ENCODE measurements at places on chromosomes 5 and 9.

DNA sequence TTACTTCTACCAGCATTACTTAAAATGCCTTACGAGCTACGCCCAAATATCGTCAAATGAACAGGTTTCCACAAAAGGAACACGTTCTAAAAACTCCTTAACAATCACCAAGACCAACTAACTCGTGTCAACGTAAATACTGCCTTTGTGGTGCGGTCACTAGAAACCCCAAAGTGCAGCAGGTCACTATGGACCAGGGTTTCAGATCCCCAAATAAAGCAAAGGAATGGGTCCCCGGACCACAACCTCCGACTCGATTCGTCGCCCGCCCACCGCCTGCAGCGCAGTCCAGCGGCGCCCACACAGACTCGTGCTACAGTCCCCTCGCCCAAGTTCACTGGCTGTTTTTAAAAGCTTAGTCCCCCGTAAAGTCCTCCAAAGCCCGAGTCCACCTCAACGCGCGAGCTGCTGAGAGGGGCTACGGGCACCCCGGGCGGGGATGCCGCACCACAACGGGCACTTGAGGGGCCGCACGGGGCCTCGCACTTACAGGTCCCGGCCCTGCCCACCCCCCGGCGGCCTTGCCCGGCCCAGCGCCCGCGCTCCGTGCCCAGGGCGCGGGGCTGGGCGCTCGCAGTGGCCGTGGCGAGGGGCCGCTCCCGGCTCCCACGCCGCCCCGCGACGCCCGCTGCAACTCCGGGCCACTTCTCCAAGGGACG, 1.1 kb downstream of the NFIB start:
- no peak for DNase-seq

DNA sequence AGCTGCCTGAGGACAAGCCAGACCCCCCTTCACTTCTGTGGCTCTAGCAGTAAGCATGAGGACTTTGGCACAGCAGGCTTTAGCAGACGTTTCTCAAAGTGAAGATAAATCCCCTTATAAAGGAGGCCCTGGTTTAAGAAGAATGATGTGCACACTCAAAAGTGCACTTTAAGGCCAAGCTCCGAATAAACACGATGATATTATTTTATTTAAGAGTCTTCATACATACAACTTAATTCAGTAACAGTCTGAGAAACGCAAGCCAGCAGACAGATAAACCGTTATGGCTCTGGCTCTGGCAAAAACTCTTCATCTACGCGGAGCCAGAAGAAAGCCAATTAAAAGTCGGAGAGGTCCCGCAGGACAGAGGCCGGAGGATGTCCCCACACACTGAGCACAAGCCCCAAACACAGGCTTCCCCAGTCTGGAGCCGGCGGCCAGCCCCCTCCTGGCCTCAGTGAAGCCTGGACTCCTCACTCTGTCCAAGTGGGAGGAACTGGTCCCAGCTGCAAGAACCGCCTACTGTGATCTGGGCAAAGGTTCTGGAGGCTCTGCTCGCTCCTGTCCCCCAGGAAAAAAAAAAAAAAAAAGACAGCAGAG, 44.6 kb downstream of the ADAMTS2 start:
- DNase-seq = no peak

GRCh38 chr9:14277244-14277643, 36.7 kb downstream of the NFIB start:
- DNase-seq = no peak

- no peak for DNase-seq
These were observed 345.1 kb downstream of the SPATA31D1 start for GRCh38 chr9:82333671-82334070.

- DNase-seq = no peak
These were observed 57.5 kb upstream of the EPB41L4B start for GRCh38 chr9:109378316-109378715.

- DNase-seq = no peak
These were observed 87.5 kb downstream of the TRIM32 start for GRCh38 chr9:116774421-116775180.

GRCh38 chr9:127030814-127031740, 91.4 kb downstream of the ANGPTL2 start:
- DNase-seq = no peak

DNA sequence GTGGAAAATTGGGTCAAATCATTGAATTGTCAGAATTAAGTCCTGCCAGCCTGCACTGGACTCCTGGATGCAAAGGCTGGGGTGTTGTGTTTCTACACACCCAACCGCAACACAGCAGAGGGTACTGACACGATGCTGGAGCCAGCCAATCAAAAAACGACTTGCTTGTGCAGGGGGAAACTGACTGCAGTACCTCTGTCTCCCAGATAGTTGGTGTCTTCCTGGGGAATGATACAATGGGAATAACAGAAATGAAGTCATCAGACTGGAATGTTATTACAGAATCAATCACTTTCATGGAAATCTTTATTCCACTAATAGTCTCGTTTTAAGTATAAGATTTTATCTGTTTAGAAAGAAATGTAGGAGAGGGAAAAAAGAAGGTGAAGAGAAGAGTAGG, 330.3 kb downstream of the MLLT3 start:
- no peak for DNase-seq

DNA sequence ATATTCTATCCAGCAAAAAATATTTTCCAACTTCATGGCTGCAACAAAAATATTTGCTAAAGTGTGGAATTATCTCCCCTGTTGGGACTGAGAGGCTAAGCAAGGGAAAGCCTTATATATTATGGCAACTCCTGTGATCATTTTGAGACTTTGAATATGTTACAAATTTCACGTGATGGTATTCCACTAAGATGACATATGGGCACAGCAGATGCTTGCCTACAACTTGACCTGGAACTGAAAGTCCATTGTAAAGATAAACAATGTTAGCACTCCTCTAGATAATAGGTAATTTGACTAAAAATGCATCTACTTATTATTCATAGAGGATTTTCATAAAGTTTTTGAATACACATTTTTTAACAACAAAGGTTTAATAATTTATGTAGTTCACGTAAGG, 1141.5 kb upstream of the CDH6 start:
- DNase-seq = no peak

DNA sequence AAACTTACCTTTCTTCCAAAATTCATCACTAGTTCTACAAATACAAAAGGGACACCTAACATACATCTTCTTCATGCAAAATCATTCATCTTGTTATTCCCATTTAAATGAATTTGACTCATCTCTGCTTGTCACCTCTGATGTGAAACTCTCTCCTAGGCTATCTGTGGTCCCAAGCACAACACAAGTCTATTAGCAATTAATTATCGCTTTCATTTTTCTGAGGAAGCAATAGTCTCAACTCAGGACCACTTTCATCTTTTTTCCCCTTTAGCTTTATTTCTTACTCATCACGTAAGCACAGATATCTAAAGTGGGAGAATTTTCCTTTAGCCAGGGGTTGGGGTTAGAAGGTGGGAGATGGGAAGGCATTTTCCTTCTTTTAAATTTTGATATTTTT, 131.9 kb downstream of the ST8SIA4 start:
- no peak for DNase-seq

- no peak for DNase-seq
These were observed 536.9 kb upstream of the WWC1 start for GRCh38 chr5:167754501-167755021.

GRCh38 chr5:108615216-108615615, 132.5 kb upstream of the FER start:
- no peak for DNase-seq

DNA sequence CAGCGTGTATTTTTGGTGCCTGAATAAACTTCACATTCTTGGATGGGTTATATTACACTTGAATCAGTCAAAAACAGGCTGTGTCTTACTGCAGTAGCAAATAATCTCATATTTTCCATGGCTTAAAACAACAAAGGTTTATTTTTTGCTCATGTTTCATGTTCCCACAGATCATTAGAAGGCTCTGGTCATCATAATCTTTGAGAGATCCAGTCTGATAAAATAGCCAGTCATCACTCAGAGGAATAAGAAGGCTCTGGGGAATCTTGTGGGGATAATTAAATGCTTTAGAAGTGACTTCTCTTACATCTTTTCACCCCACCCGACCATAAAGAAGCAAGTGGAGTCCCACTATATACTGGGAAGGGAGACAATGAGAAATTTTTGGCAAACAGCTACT, 417.7 kb downstream of the PSAT1 start:
- no peak for DNase-seq

GRCh38 chr5:163410505-163410904, 26.9 kb upstream of the CCNG1 start:
- DNase-seq = no peak

DNA sequence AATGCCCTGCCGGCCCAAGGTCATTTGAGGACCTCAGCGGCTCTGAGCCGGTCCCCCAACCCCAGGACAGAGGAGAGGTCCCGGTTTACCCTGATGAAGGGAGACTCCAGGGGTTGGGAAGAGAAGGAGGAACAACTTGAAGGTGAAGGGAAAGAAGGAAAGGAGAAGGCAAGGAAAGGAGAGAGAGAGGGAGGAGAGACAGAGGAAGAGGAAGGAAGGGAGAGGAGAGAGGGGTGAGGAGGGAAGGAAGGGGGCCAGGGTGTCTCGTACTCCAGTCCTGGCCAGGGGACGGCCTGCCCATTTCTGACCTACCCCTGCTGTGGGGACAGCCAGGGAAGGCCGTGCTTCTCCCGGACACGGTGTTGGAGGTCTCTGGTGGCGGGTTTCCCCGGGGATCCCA, 1.9 kb downstream of the PRRX2 start:
- no peak for DNase-seq

DNA sequence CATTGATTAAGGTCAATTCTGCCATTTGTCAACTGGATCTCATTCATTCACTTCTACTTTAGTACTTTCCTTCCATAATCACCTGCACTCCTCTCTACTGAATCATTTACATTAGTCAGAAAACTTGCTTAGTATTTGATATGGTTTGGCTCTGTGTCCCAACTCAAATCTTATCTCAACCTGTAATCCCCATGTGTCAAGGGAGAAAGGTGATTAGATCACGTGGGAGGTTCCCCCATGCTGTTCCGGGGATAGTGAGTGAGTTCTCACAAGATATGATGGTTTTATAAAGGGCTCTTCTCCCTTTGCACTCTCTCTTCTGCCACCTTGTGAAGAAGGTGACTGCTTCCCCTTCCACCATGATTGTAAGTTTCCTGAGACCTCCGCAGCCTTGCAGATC, 23.7 kb upstream of the UGCG start:
- DNase-seq = no peak

DNA sequence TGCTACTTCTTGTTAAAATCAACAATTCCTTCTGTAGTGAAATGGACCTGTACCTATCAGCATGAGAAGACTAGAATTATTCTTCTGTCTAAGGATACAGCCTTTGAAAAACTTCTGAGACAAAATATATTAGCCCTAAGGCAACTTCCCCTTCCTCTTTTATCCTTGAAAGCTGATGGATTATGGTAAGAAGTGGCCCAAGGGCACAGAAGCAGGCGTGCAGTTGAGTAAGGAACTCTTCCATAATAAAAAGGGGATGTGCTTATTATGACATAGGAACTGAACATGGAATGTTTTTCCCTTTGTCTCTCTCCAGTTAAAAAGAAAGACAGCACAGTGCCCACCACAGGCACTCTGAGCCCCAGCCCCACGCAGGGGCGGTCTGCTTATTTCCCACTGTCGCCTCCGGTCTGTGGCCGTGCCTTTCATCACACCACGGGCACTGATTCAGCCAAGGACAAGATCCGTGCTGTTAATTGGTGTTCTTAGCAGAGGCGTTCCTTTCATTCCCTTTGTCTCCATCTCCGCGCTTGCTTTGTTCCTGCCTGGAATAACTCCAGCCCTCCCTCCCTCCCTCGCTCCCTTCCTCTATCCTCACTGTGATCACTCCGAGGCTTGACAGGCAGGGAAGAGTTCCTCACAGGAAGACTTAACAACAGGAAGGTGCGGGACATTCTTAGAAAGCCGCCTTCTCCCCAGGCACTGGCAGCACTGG, 135.9 kb upstream of the OTULINL start:
- DNase-seq = no peak

DNA sequence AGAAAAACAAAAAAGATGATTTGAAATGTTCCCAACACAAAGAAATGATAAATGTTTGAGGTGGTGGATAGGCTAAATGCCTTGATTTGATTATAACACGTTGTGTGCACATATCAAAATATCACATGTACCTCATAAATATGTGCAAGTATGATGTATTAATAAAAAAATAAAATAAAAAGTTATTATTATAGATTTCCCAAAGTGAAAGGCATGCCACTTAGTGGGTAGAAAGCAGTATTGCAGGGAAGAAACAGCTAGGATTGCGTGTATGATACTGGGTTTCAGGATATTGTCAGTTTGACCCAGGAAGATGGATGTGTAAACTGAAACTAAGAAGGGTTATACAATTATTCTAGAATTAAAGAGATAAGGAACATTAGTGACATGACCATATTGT, 3.6 kb upstream of the TMEM38B start:
- no peak for DNase-seq

DNA sequence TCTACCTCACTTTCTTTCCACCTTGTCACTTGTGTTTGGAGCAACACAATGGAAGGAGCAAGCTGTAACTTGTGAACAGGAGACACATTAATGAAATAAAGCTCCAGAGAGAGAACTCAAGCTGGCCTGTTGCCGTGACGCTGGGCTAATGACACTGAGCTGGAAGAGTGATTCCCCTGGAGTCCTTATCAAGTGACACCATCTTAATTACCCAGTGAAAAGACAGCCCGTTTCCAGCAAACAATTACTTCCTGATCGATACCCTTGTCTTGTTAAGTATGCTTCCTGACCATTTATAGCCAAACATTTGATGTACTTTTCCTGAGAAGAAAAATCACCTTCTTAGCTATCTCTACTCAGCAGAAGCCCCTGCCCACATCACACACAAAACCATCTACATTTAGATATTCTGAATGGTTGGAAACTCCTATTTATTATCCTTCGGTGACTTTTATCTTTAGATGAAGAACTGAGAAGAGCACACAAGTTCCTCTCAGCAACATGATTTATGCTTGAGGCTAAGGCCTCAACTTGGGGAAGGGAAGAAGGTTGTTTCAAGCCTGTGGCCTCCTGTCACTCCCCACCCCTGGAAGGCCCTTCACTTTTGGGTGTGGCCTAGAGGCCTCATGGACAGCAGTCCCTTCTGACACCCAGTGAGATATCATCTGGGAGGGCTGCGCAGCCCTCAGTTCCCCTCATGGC, 34.1 kb downstream of the CRHBP start:
- no peak for DNase-seq

DNA sequence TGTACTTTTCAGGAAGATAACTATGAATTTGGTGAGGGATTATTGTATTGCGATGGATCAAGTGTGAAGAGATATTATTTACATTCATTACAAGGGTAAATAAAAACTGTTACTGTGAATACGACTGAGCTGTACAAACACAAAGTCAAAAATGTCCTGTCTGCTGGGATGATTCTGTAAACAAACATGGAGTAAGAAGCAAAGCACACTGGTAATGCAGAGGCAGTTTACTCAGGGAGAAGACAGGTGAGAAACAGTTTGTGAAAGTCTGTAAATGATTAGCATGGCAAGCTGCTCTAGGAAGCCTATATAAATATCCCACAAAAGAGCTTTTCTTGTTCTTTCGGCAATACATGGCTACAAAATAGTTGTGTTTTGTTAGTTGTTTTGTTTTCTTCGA, 115.4 kb upstream of the GNA14 start:
- no peak for DNase-seq
